Activated CD4-positive, alpha-beta memory T cell treated with anti-CD3 and anti-CD28 coated beads for 36 hours (primary cell): ENCODE measurements at places on chromosomes 2 and 18. TPM values are rescaled to one million over a fixed set of nuclear protein-coding genes. Genes with fewer than 3 reads are reported as not detected.

- no peak overlapping the region for H3K4me3 ChIP-seq
- H3K36me3 ChIP-seq = no peaks in the 10 kb centered on the region
- no peaks in the 10 kb centered on the region for H3K4me1 ChIP-seq
- H3K27me3 ChIP-seq = no peaks in the 10 kb centered on the region
- DNase-seq = no peak
Observed at GRCh38 chr2:123958011-123958410, 67.1 kb upstream of the CNTNAP5 start.

GRCh38 chr2:9738062-9738461 is 105.2 kb upstream of the TAF1B start:
- peak overlapping the region; percentile 89 for H3K27ac ChIP-seq
- peak overlapping the region; percentile 75 for H3K4me3 ChIP-seq
- no peaks in the 10 kb centered on the region for H3K36me3 ChIP-seq

GRCh38 chr18:78645216-78645615 is 334.4 kb upstream of the SALL3 start:
- H3K36me3 ChIP-seq = no peaks in the 10 kb centered on the region
- no peak overlapping the region for H3K27ac ChIP-seq
- H3K4me1 ChIP-seq = no peaks in the 10 kb centered on the region
- H3K27me3 ChIP-seq = no peaks in the 10 kb centered on the region
- no peak overlapping the region for H3K4me3 ChIP-seq

KLHL41 gene
- not detected for total RNA-seq

- no peaks in the 10 kb centered on the region for H3K36me3 ChIP-seq
- DNase-seq = no peak
- no peak overlapping the region for H3K27ac ChIP-seq
- H3K4me3 ChIP-seq = no peak overlapping the region
- H3K27me3 ChIP-seq = peaks cover 5% of the 10 kb centered on the region
Observed at GRCh38 chr18:51654488-51655326, 457.2 kb upstream of the MEX3C start.

DOCK10 gene
- 134 TPM for total RNA-seq

DNA sequence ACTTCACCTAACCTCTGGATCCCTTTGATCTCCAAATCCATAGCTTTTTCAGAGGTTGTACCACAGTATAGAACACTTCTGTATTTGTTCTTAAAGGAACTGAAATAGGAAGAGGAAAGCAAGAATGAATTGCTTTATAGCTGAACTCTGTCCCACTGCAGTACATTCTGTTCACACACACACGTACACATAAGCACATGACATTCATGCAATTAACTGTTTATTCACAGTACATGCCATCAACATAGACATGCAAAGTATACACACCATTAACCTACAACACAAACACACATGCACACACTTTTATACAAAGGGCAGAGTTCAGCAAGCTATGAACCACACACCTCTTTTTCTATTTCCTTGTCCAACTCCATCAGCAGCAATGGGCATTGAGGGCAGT is 43.2 kb downstream of the MRPL33 start:
- H3K4me3 ChIP-seq = no peak overlapping the region
- no peaks in the 10 kb centered on the region for H3K27me3 ChIP-seq
- no peak overlapping the region for H3K27ac ChIP-seq
- no peaks in the 10 kb centered on the region for H3K36me3 ChIP-seq

UGT1A6 gene
- not detected for total RNA-seq

- no peak overlapping the region for H3K4me3 ChIP-seq
- H3K27ac ChIP-seq = peak overlapping the region; percentile 73
- peak; percentile 58 for DNase-seq
Observed at GRCh38 chr2:230473378-230473777, 57.4 kb downstream of the SP100 start.

DNA sequence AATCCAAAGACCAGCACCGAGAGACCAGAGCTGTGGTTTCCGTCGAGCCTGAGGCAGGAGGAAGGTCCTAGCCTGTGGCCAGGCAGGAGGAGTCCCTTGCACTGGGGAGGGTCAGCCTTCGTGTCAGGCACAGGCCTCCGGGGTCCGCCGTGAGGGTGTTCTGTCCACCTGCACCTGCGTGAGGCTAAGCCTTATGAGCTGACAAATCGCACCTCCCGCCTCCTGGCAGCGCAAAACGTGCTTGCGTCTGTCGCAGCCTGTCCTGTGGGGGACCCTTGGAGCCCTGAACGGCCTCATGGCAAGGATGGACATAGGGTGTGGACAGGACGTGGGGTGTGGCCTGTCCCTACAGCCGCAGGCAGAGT is 73.3 kb downstream of the KCNG2 start:
- H3K36me3 ChIP-seq = no peaks in the 10 kb centered on the region
- H3K27me3 ChIP-seq = peaks cover 2% of the 10 kb centered on the region
- peak; percentile 4 for DNase-seq
- H3K27ac ChIP-seq = no peak overlapping the region

RPL37A gene
- 4,237 TPM for total RNA-seq

COL4A3 gene
- not detected for total RNA-seq

DNA sequence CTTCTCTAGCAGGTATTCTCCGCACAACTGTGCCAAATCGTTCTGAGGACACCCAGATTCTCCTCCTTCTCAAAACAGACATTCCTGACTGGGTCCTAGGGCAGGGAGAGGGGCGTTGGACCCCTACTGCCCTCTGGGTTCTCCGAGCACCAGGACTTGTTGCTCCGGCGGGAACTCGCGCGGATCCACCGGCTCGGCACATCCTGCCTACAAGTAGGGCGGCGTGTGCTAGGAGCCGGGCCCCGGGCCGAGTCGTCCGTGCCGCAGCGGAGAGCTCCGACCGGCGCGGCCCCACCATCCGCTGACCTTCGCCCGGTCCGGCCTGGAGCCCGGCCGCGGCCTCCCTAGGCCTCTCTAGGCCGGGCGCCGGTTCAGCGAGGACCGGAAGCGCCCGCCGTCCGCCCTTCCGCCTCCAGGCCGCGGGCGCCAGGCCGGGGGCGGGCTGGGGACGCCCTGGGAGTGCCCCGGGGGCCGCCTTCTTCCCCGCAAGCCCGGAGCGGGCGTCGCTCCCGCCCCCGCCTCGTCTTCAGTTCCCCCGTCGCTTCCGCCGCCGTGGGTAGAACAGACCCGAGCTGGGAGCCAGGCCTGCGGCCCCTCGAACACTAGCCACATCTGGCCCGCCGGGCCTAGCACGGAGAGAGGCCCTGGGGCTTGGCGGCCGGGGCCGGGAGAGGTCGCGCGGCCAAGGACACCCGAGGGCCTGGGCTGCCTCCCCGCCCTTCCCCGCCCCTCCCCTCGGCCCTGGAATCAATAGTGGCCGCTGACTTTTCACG is 7.6 kb upstream of the ONECUT2 start:
- DNase-seq = no peak
- peaks cover 14% of the 10 kb centered on the region for H3K4me1 ChIP-seq
- peaks cover 54% of the 10 kb centered on the region for H3K27me3 ChIP-seq
- peaks cover 20% of the 10 kb centered on the region for H3K36me3 ChIP-seq

C2orf80 gene
- not detected for total RNA-seq

VSNL1 gene
- not detected for total RNA-seq

DNA sequence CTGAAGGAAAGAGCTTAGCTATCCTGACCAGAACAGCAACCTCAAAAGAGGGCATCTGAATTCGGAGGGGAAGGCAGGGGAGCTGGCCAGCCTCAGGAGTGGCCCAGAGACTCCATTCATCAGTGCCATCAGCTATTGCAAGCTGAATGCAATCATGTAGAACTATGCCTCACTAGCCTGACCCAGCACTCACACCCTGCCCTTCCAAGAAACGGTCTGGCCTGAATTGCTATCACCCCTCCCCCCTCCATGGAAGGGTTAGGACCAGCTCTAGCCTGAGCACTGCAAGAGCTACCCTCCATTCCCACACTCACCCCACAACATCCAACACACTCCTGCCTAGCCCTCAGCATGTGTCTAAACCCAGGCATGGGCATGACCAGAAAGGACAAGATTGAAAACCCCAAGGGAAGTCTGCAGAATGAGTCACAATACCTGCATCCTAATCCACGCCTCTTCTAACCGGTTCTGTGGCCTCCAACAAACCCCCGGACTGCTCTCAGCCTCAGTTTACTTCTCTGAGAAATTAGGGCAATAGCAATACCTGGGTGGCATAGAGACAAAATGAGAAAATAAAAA is 120.3 kb downstream of the BCL11A start:
- no peaks in the 10 kb centered on the region for H3K27me3 ChIP-seq
- H3K27ac ChIP-seq = no peak overlapping the region

- no peaks in the 10 kb centered on the region for H3K36me3 ChIP-seq
- DNase-seq = no peak
- peaks cover 2% of the 10 kb centered on the region for H3K4me1 ChIP-seq
- H3K27me3 ChIP-seq = peaks cover 7% of the 10 kb centered on the region
Observed at GRCh38 chr2:26144031-26144430, 28.9 kb upstream of the GAREM2 start.

YES1 gene
- 17.0 TPM for total RNA-seq

GRCh38 chr2:188187726-188188125 is 103.9 kb upstream of the GULP1 start:
- H3K4me1 ChIP-seq = no peaks in the 10 kb centered on the region
- H3K27me3 ChIP-seq = no peaks in the 10 kb centered on the region
- DNase-seq = no peak
- H3K27ac ChIP-seq = no peak overlapping the region

DNA sequence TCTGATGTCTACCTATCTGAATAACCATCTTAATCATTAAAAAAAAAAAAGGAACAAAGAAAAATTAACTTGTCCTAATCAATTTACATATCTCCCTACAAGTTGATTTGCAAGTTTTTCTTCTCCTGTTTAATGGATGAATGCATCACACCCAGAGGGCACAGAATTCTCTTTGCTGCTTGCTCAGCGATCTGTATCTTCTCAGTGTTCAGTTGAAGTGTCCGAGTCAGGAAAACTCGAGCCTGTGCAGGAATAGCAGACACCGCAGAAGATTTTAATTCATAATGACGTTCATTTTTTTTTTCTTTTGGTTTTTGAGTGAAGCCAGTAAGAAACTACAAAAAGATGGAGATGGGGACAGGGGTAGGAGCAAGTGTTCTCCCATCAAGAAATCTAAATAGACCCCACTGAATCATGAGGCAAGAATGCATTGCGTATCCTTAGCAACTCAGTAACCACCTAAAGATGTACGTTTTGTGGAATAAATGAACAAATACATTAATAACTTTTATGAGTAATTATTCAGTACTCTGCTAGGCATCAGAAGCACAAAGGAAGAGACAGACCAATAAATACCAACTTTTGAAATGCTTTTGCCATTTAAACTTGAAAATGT is 675.5 kb downstream of the LRP1B start:
- H3K4me1 ChIP-seq = no peaks in the 10 kb centered on the region
- no peaks in the 10 kb centered on the region for H3K27me3 ChIP-seq
- no peak overlapping the region for H3K4me3 ChIP-seq
- no peak overlapping the region for H3K27ac ChIP-seq
- no peaks in the 10 kb centered on the region for H3K36me3 ChIP-seq
- DNase-seq = no peak

DNA sequence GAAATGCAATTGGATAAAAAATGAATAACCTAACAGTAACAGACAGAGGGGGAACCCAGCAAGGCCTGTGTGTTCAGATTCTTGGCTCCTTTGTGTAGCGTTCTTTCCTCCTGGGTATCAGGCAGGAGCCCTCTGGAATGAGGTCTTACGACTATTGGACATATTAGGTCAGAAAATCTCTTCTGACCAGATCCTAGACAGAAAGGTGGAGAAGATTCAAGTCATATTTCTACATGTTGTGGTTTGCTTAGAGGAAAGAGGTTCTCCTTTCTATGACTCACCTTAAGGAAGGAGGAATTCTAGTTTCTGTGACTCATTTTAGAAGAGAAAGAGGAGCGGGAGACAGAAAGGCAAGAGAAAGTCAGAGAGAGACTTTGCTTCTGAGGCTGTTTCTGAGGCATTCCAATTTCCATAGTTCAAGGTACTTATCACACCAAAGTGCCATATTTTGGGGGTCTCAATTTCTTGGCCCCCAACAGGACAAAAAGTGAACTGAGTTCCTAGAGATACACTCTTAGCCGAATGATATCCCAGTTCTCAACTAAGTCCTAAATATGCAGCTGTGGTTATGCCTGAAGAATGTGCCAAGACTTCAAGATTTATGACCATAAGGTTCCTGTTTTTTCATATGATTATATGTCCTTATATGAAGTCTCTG is 618.6 kb downstream of the ZEB2 start:
- no peak overlapping the region for H3K27ac ChIP-seq
- no peaks in the 10 kb centered on the region for H3K36me3 ChIP-seq
- H3K27me3 ChIP-seq = peaks cover 3% of the 10 kb centered on the region
- H3K4me1 ChIP-seq = peaks cover 14% of the 10 kb centered on the region

GRCh38 chr2:40160751-40161218 is 291.1 kb downstream of the SLC8A1 start:
- no peak overlapping the region for H3K4me3 ChIP-seq
- no peak overlapping the region for H3K27ac ChIP-seq
- DNase-seq = no peak

- H3K36me3 ChIP-seq = no peaks in the 10 kb centered on the region
- no peak overlapping the region for H3K27ac ChIP-seq
- no peak overlapping the region for H3K4me3 ChIP-seq
- peak; percentile 71 for DNase-seq
- H3K4me1 ChIP-seq = peaks cover 25% of the 10 kb centered on the region
Observed at GRCh38 chr2:170361090-170361936, 183.4 kb downstream of the MYO3B start.

UGT1A8 gene
- not detected for total RNA-seq

- H3K36me3 ChIP-seq = no peaks in the 10 kb centered on the region
- no peaks in the 10 kb centered on the region for H3K27me3 ChIP-seq
- H3K4me1 ChIP-seq = no peaks in the 10 kb centered on the region
Observed at GRCh38 chr18:39326772-39327171, 1761.2 kb upstream of the CELF4 start.

DNA sequence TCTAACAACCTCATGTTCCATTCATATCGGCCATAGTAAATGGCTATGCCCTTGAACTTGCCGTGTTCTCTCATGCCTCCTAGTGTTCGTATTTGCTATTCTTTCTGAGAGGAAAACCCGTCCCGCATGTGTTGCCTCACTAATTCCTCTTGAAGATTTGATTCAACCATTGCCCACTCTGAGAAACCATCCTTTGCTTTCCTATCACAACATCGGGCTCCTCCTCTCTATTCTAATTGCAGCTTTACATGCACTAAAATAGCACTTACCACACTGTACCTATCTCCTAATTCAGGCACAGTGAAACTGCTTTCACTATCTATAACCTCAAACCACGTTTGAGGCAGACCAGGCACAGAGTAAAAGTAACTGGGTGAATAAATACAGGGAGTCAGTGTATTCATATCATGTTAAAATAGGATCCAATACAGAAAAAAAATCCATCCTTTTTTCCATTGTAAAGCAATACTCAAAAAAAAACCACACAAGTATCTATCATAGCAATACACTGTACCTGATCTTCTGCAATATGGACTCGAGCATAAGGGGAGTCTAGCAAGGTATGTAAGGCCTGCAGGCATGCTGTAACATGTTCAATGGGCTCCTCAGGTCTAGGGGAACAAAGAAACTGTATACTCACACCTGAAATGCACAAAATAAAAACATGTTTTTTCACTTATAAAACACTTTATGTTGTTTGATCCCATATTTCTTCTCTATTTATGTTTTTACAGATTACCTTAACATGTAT is 39.0 kb upstream of the STRN start:
- H3K4me1 ChIP-seq = peaks cover 13% of the 10 kb centered on the region
- H3K36me3 ChIP-seq = peaks cover 23% of the 10 kb centered on the region
- H3K27ac ChIP-seq = peak overlapping the region; percentile 30
- DNase-seq = peak; percentile 27
- H3K4me3 ChIP-seq = peak overlapping the region; percentile 34

KCNE4 gene
- not detected for total RNA-seq

NXPH2 gene
- total RNA-seq = not detected
